ENCODE measurements at places on chromosomes 3 and 15.

- no peak for DNase-seq
Observed at GRCh38 chr3:134086616-134087015, 56.9 kb upstream of the SLCO2A1 start.

DNA sequence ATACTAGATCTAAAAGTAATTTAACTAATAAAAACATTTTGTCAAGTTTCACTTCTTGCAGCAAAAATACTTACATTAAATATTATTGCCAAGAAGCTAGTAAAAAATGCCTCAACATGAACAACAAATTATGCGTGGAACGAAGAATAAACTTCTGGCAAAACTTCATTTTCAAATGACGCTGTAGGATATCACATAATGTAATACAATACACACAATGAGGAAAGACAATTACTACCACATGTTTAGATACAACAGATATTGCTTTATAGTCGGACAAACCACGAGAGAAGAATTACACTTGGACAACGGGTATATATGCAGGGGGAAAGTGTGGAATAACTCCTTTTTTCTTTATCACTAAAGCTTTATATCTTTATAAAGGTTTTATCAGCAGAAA is 21.6 kb downstream of the P3H2 start:
- DNase-seq = no peak

DNA sequence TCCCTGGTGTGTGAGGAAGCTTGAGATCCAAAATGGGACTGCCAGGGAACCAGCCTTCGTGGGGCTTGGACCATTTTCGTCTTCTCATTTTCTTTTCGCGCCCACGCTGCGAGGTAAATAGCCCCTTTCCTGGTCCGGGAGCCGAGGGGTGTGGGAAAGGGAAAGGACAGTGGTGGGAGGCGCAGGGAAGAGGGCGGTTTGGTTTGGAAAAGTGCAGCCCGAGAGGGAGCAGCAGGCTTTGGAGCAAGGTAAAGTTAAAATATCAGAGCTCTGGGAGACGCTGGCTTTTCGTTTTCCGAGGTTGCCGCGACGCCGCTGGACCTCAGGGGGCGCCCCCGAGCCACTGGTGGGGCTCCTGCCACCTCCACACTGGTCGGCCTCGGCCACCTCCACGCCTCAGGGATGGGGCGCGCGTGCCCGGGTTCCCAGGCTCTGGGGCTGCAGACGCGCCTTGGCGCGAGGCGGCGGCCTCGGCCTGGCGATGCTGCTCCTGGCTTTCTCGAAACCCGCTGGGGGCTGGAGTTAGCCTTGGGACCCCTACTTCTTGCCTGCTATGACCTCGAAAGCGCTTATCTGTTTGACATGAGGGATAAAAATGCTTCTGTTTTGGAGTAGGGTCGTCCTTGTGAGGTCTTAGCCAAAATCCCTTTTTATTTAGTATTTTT is 3.2 kb downstream of the PTPRG start:
- peak; percentile 80 for DNase-seq

- DNase-seq = no peak
Observed at GRCh38 chr3:122365073-122365472, 18.0 kb downstream of the MIX23 start.

DNA sequence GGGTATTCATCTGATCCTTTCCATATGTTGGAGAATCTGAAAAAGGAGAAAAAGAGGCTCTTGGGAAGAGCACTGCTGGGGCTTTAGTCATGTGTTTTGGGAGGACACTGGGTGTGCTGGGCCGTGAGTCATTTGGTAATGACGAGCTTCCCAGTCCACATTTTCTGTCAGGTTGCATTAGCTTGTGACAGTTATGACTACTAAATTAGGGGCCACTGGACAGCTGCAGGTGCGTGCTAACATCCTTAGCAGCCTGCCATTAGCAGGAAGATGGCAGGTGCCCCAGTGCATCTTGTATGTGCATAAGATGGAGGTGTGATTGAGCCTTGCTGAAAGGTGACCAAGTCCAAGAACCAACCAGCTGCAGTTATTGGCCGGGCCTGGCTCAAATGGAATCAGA is 242.4 kb downstream of the RYR3 start:
- DNase-seq = no peak

DNA sequence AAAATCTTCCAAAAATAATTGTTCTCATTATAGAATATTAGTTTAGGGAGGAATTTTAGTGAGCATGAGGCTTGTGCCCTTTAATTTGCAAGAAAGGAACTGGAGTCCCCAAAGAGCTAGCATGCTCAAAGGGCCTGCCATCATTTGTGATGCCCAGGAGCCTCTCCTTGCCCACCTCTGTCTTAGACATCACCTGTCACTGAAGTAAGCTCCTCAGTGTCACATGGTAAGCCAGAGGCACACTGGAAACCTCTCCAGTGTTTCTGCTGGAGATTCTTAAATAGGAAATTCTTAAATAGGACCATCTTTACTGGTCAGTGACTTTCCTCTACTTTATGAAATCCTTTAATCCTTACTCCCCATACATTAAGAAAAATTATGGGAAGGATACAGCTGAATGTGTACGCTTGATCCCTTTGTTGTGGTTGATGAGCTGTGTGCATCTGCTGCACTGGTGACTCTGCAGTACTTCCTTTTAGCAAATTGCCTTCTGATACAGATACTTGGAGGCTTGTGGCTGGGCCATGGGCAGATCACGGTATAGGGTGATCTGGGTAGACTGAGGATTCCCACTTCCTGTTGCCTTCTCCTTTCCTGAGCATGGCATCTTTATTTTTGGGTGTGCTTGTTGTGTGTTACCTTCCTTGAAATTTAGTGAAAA is 197.4 kb downstream of the KLHL25 start:
- DNase-seq = no peak

DNA sequence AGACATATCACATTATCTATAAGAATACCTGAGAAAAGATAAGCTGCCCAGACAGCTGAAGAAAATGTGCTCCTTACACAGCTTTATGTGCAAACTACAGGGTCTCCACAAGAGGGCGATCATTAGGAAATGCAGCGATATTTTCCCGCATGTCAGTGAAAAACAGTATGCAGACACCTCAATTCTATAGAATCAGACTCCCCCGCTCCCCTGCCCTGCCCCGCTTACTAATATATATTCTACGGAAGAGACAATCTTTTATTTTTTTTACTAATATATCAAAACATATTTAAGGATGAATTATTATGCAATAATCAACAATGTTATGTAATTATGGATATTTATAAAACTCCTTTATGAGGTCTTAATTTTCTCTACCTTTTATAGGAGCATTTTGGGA is 681.3 kb downstream of the ROBO1 start:
- peak; percentile 70 for DNase-seq

- no peak for DNase-seq
Observed at GRCh38 chr3:13130464-13131193, 57.4 kb upstream of the IQSEC1 start.

- no peak for DNase-seq
Observed at GRCh38 chr3:112346491-112347122, 13.7 kb downstream of the CD200 start.

GRCh38 chr15:29087521-29088285 is 181.9 kb downstream of the NSMCE3 start:
- DNase-seq = no peak

DNA sequence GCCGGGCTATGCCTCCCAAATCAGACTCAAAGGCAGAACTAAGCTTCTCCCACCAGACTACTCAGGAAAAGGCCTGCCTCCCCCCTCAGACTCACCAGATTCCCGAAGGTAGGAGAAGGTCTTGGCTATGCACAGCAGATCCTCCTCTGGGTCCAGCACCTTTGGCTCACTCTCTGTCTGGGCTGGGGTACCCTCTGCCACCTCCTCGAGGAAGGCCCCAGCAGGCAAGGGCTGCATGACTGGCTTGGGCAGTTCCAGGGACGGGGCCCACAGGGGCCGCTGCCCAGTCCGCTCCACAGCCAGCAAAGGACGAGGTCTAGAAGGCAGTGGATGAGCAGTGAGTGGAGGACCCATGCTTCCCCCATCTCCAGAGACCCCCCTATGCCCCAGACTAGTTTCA is 3.3 kb downstream of the CISH start:
- no peak for DNase-seq

- no peak for DNase-seq
Observed at GRCh38 chr3:149042789-149043386, 43.4 kb downstream of the HLTF start.

GRCh38 chr3:127097072-127097405 is 95.9 kb upstream of the PRR23E start:
- DNase-seq = peak; percentile 43

DNA sequence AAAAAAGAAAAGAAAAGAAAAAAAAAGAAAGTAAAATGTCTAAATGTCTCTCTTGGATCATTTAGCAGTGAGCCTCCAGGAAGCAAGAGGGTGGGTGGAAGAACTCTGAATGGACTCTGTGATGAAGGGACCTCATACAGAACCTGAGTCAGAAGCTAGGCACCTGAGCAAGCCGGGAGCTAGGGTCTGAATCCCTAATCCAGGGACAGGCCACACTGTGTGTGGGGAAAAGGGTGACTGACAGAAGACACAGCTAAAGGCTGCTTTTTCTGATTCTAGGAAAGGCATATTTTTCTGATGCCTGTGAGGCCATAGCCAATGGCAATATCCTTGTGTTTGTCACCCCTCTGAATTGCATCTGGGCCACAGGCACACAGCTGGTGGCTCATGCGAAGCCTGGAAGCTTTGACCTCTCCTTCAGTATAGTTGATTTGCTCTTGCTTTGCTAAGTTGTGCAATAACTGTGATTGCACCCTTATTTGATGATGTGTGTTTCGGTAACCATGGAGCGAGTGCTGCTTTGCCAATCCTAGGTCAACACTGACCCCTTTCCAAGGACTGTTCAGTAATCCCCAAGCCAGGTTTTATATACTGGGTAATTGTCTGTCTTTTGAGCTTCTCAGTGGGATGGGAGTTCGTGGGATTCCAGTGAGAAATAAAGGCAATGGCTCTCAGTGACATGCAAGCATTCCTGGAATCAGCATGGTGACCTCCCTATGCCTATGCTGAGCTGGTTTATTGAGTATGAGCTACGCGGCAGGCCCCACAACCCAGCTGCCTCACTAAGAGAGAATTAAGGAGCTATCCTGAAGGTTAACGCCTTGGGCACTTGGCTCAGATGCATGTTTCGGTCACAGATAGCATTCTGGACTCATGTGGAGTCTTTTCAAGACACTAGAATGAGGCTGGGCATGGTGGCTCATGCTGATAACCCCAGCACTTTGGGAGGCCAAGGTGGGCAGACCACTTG is 49.0 kb upstream of the OSBPL11 start:
- peak; percentile 9 for DNase-seq

DNA sequence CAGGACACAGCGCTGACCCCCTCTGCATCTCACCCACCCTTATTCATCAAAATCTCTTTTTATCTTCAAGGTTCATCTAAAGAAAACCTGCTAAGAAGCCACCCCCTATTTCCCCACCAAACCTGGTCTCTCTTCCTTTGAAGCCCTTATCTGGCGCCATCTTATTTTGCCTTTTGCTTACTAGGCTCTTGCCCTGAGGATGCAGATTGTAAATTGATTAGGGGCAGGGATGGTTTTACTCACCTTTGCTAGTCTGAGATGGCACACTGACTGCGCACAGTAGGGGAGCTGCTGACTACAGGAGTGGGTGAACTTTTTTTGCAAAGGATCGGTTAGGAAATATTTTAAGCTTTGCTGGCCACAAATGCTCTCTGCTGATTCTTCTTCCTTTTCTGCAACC is 78.9 kb upstream of the BHLHE40 start:
- no peak for DNase-seq

- no peak for DNase-seq
Observed at GRCh38 chr3:10964537-10965167, 27.9 kb upstream of the SLC6A1 start.

DNA sequence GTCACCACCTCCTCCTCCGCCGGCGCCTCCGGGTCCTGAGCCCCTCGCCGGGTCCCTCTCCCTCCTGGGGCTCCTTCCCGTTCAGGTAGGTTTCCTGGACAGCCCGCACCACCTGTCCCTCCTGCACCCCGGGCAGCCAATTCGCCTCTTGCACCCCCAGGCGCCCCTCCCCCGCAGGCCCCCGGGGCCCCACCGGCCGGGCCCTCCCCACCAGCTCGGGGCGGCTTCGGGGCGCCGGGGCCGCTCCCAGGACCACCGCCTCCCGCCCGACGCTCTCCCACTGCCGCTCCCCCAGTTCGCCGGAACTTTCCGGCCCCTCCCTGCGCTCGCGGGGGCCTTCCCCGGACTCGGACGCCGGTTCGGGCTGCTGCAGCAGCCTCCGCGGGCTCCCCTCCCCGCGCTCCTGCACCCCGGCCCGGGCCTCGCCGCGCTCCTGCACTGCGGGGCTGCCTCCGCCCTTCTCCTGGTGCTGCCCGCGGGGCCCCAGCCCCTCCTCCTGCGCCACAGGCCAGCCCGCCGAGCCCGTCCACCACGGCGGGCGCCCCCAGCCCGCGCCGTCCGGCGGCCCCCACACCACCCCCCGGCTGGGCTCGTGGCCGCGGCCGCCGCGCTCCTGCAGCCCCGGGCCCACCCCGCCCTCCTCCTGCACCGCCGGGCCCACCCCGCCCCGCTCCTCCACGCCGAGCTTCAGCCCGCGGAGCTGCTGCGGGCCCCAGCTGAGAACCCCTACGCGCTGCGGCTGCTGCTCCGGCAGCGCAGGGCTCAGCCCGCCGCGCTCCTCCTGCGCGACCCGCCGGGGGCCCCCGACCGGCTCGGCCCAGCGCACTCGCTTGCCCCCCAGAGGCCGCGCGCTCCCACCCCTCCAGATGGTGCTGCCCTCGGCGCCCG is 587 bp upstream of the TNK2 start:
- DNase-seq = no peak

DNA sequence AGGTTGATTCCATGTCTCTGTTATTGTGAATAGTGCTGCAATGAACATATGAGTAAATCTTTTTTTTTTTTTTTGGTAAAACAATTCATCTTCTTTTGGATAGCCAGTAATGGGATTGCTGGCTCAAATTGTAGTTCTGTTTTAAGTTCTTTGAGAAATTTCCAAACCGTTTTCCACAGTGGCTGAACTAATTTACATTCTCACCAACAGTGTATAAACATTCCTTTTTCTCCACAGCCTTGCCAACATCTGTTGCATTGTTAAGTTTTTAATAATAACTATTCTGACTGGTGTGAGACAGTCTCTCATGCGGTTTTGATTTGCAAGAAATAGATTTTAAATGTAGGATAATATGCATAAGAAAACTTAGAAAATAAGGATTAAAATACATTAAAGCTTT is 279.0 kb upstream of the EPHA3 start:
- DNase-seq = no peak

- DNase-seq = no peak
Observed at GRCh38 chr15:70308735-70309434, 211.2 kb upstream of the TLE3 start.

GRCh38 chr3:153061938-153062528 is 100.0 kb upstream of the RAP2B start:
- DNase-seq = no peak

GRCh38 chr3:43627360-43627759 is 5.5 kb upstream of the ANO10 start:
- DNase-seq = no peak

DNA sequence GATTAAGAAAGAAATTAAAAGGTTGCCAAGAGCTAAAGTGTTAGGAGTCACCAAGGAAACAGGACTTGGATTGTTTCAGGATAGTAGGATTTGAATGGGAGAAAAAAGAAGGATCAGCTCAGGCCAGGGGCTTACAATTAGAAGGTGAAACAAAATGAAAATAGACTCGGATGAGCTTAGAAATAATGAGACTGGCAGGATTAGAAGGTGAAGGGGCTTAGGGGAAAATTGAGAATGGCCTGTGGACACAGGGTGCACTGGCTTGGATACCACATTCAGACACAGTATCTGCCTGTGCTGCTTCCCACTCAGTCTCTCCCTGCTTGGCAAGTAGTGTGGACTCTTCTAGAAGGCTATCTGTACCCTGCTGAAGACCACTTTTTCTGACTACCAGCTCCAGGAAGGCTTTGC is 206.1 kb upstream of the ATP10A start:
- DNase-seq = peak; percentile 71
